ENCODE measurements at places on chromosomes 16 and 17.

DNA sequence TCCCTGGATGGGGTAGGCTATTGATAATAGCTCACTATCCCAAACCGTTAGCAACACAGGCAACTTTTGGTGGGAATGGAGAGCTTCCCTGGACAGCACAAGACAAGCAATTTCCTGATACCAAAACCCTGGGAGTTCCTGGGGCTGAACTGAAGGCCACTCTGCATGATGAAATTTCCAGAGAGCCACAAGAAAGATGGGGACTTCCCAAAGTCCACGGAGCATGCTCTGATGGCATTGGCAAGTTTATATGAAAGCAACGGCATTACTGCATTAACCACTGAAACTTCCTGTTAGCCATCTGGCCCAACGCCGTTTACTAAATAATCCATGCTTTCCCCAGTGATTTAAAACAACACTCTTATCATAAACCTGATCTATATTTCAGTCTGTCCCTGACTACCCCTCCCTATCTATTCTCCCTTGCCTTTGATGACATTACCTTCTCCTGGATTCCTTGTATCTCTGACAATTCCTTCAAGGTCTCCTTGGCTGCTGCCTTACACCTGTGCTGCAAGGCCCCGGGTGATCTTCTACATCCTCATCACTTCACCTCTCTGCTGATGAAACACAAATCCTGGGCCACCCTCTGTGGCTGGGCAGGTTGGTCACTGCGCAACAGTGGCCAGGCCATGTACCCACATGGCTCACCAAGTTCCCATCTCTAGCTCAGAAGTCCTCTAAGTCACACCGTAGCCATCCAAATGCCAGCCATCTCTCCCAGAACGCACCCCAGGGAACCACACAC, 108.5 kb upstream of the RCVRN start:
- DNase-seq = no peak

DNA sequence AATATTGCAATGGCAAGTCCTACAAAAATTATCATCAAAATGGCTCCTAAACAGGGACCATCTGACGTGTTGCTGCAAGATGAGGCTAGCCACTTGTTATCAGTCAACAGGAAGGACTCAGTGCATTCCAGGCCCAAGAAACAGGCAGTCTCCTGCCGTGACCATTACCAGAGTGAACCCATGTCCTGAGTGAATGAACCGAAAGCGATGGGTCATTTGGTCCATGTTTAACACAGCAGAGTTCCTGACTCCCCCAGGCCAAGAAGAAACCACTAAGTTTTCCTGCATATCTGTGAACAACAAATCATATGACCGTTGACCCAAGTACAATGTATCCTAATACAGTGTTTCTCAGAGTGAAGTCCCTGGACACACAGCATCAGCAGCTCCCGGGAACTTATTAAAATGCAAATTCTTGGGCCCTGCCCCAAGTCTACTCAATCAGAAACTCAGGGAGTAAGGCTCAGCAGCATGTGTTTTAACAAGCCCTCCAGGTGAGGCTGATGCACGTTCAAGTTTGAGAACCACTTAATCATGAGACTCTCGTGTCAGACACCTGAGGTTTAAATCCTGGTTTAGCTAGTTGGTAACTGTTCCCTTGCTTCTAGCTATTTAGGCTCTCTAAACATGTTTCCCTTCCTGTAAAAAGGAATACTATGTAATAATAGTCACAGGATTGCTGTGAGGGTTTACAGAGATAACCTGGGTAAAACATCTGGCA, 429.4 kb upstream of the MAF start:
- no peak for DNase-seq

- DNase-seq = peak; percentile 88
Measured at GRCh38 chr17:77322514-77323412, 182.0 kb downstream of the SEC14L1 start.

DNA sequence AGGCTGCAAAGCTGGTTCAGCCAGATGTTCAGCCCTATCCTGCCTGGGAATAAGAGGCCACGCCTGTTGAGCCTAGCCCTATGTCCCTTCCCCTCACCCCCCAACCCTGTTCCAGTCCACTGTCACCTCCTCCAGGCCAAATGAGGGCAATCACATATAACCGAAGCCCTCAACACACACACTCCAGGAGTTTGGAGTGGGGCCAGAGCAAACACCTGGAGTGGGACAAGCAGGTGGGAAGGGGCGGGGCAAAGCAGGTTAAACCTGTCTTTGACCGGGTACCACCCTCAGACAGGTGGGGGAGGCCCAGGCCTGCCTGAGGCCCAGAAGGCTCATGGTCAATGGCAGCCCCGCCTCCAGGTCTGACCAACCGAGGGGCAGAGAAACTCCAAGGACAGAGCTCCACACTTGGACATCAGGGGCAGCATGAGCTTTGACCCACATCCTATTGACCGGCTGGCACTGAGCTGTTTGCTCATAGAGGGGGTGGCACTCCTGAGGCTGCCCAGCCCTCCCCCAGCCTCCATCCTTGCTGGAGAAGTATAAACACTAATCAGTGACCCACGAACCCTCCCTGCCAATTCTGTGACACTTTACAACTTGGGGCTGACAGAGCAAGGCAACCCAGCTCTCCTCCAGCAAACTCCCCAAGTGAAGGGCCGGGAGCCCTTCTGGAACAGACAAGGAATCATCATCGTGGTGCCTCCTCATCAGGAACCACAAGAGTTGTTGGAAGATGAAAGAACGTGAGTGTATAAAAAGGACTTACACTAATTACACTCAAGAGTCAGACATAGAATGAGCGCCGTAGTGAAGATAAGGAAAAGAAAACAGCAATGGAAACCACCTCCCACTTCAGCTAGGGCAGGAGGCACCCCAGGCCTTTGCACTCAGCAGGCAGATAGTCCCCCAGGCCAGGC, 1.5 kb downstream of the ESRP2 start:
- peak; percentile 54 for DNase-seq

GRCh38 chr17:6756425-6757031, 682 bp downstream of the XAF1 start:
- peak; percentile 43 for DNase-seq

GRCh38 chr16:77850636-77851333, 62.4 kb downstream of the VAT1L start:
- no peak for DNase-seq

- DNase-seq = no peak
Measured at GRCh38 chr16:87531418-87531817, 38.6 kb upstream of the ZCCHC14 start.

Measured in ovary (tissue), 10 donors.